MCF 10A (cell line): ENCODE measurements at places on chromosomes 13 and 19. TPM values are rescaled to one million over a fixed set of nuclear protein-coding genes. Genes with fewer than 3 reads are reported as not detected.

CEACAM4 gene
- total RNA-seq, result not detected in 2 replicates

GRCh38 chr19:1082165-1082927, 12.8 kb downstream of the POLR2E start:
- H3K27me3 ChIP-seq, result no peaks in the 10 kb centered on the region
- H3K36me3 ChIP-seq, result peaks cover 42% of the 10 kb centered on the region
- peak; percentile 91 for DNase-seq
- no peak overlapping the region for H3K27ac ChIP-seq

DNA sequence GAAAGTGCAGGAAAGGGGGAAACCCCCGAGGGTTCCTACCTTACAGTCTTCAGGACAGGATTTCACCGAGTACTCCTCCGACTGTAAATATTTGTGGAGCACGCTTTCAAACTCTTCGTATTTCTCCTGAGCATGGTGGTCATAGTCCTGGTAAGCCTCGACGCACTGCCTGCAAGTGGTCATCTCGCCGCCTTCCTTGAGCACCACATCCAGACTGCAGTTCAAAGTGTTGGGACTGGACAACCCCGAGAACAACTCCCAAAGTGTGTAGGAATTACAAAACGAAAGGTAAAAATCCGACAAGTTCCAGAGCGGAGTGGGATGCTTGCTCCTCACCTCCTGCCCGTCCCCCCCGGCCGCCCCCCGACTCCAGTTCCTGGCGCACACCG, 349.7 kb downstream of the LIG4 start:
- peaks cover 12% of the 10 kb centered on the region for H3K27me3 ChIP-seq
- no peak overlapping the region for H3K27ac ChIP-seq
- DNase-seq, result no peak
- H3K4me1 ChIP-seq, result peaks cover 5% of the 10 kb centered on the region

- DNase-seq, result no peak
- H3K4me3 ChIP-seq, result no peak overlapping the region
- peaks cover 66% of the 10 kb centered on the region for H3K36me3 ChIP-seq
- H3K4me1 ChIP-seq, result peaks cover 4% of the 10 kb centered on the region
- no peaks in the 10 kb centered on the region for H3K27me3 ChIP-seq
These were observed 17.1 kb downstream of the CLN5 start for GRCh38 chr13:77009011-77009410.

CLEC11A gene
- 2.4 and 2.8 TPM in 2 replicates for total RNA-seq

DNA sequence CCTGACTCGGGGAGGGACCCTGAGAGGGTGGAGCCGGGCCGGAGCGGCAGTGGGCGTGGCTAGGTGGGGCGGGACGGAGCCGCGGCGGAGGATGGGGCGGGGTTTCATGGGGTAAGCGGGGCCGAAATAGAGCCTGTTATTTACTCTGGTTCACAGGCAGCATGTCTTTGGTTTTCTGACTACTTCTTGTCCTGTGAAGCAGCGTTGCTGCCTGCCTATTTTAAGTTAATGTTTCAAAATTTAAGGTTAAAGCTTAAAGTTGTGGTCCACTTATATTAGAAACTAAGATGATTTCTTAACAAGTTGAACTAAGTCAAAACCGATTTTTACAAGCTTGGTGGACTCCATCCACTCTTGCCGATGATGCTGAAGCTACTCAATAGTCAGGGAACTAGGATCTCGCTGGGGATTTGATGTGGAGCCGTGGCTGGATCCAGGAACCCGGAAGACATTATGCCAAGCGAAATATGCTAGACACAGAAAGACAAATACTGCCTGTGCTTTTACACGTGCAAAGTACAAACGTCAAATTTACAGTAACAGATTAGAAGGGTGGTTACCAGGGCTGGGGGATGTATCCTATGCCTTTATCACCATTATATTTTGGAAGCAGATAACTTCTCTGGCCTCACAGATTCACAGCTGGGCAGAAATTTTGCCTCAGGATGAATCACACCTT, 433 bp upstream of the ZNF616 start:
- peaks cover 6% of the 10 kb centered on the region for H3K36me3 ChIP-seq
- no peak for DNase-seq
- H3K4me3 ChIP-seq, result peak overlapping the region; percentile 95
- peaks cover 11% of the 10 kb centered on the region for H3K4me1 ChIP-seq
- H3K27me3 ChIP-seq, result no peaks in the 10 kb centered on the region

DNA sequence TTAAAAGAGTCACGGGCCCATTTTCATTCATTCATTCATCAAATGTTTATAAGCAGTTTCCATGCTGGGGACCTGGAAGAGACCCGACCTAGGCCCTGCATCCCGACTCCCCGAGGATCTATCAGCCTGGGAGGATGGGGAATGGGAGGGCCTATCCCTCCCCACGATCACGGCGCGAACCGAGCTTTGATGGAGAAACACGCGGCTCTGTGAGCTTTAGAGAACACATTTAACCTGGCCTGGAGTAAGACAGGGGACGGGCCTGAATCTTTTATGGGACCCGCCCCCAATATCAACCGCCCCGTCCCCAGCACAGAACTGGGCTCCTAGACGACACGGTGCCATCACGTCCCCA, 875 bp upstream of the EVI5L start:
- H3K4me1 ChIP-seq, result peaks cover 32% of the 10 kb centered on the region
- no peaks in the 10 kb centered on the region for H3K27me3 ChIP-seq
- DNase-seq, result no peak
- peak overlapping the region; percentile 44 for H3K27ac ChIP-seq
- H3K36me3 ChIP-seq, result peaks cover 6% of the 10 kb centered on the region
- H3K4me3 ChIP-seq, result peak overlapping the region; percentile 78

GRCh38 chr19:14434543-14435319, 1.6 kb downstream of the PKN1 start:
- H3K4me1 ChIP-seq, result peaks cover 10% of the 10 kb centered on the region
- H3K27me3 ChIP-seq, result no peaks in the 10 kb centered on the region
- H3K27ac ChIP-seq, result peak overlapping the region; percentile 0
- H3K36me3 ChIP-seq, result no peaks in the 10 kb centered on the region
